ENCODE measurements at places on chromosomes 6 and 20.

DNA sequence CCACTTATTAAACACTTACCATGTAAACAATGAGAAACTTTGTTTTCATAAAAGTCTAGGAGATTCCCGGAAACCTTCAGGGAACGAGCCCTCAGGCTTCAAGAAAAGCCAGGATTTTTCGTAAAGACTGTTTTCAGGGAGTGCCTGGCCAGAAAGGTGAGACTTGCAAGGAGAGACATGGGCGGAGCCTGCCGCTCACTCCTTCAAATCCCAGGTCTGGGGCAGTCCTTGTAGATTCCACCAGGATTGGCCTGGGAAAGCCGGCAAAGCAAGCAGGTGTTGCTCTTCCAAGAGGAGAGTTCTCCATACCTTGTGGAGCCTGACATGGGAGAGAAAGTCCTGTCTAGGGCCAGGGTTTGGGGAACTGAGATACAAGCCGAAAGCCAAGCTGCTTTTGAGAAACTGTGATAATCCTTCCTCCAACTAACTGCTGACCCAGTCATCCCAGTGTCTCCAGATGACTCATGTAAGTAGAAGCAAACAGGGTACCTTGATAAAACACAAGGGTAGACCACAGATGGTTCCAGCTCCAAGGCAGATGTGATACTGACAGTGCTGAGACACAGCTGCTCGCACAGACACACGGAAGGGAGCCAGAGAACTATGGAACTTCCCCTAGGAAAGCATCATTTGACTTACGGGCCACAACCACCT is 69.4 kb upstream of the NAA20 start:
- DNase-seq, result peak; percentile 72

DNA sequence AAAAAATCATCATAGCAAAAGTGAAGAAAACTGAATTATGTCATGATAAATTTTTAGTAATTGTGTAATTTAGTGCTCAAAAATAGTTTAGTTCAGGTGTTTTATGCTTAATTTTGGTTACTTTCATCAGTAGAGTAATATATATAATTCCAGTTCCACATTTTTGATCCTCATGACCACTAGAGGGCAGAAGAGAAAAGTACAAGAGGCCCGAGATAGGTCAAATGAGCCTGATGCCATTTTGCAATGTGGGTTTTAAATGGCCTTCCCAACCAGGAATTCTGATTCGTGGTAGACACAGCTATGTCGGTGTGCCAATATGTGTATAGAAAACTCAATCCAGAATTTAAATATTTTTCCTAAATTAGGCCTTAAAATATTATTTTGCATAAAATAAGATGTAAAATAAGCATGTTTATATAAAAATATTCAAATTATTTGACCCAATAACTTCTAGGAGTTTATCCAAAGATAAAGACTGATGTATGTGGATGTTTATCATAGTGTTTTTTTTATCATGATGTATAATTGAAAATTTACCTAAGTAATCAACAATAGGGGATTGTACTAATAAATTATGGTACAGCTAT is 159.7 kb upstream of the RPS6KA2 start:
- DNase-seq, result peak; percentile 67

DNA sequence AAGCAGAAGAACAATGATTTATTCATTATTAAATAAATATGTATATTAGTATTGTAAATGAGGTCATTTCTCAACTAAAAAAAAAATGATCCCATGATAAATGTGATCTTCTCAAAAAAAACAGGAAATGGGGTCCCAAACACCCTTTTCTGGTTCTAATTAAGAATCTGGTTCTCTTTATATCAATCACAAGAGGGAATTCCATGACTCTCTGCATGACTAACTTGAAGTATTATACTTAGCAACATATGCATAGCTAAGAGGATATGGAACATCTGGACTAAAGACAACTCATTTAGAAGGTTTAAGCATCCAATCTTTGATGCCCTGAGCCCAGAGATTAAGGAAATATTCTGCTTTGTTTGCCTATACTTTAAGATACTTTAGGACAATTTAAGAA is 89.7 kb upstream of the EMILIN3 start:
- no peak for DNase-seq

DNA sequence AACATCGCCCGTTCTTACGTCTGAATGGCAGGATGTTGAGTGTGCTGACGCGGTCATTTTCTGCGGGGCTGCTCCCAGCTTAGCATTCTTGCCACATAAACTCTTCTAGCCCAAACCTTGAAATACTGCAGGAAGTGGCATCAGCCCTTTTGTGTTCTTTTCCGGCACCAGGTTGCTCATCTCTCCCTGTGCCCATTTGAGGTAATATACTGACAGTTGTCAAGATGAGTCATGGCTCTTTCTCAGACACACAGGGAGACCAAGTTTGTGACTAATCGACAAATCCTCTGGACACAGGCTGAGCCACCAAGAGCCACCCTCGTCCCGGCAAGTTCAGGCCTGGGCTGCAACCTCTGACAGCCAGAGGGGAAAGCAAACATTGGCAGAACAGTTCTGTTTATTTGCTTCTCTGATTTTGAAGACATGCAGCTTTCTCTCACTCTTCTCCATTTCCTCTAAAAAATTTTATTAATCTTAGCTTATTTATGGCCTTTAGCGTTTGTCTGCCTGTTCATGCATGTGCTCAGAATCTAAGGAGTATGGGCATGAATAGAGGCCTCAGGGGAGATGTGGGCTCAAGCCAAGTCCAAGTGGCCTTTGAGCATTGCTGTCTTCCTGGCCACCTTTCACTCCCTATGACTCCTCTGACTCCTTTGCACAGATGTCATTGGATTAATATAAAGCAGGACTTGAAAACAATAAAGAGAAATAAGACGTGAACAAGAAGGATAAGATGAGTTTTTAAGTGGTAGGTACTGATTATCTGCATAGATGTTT is 328.2 kb upstream of the JAG1 start:
- no peak for DNase-seq

DNA sequence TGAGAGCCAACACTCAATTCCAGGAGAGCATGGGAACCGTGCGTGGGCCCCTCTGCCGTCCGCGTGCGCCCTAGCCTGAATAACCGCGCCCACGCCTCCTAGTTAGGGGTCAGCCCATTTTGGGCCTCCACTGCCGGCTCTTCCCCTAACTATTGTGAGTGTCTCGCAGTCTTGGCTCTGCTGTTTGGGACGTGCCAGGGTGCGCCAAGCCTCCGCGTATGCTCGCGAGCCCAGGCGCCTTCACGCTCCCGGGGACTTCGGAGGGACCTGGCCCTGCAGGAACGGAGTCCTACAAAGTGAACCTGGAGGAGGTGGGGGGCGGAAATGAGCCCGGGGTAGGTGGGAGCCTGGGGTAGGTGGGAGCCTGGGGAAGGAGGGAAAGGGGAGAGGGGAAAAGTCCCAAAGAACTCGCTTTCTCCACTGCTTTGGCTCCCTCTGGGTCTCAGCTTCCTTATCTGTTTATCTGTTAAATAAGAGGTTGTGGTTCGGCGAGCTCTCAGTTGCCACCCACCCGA is 873 bp upstream of the GCM2 start:
- no peak for DNase-seq

GRCh38 chr6:85185977-85186376 is 263.9 kb upstream of the NT5E start:
- no peak for DNase-seq

- DNase-seq, result peak; percentile 52
Observed at GRCh38 chr6:15398633-15399275, 152.9 kb downstream of the JARID2 start.

GRCh38 chr20:11432407-11432806 is 485.3 kb upstream of the BTBD3 start:
- DNase-seq, result no peak

- DNase-seq, result no peak
Observed at GRCh38 chr20:13121840-13122515, 99.1 kb upstream of the ISM1 start.

GRCh38 chr20:57062696-57063270 is 203.7 kb downstream of the BMP7 start:
- DNase-seq, result no peak

GRCh38 chr6:108253241-108253640 is 7.6 kb downstream of the SNX3 start:
- DNase-seq, result no peak

DNA sequence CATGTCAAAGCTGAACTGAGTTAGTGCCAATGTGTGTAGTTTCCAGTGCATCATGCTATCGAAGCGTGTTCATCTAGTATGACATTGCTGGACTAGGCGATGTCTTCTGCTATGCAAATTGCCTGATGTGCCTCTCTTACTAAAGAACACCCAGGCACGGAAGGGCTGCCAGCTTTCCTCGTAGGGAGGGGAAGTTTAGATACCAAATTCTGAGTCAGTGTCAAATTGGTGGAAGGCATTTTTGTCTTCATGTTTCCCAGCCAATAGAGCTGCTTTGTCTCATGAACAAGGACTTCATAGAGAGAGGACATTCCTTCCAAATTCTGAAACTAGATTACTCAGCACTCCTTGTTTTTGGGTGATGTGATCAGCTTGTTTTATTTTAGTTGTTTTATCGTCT is 320.1 kb downstream of the BTBD3 start:
- DNase-seq, result no peak

DNA sequence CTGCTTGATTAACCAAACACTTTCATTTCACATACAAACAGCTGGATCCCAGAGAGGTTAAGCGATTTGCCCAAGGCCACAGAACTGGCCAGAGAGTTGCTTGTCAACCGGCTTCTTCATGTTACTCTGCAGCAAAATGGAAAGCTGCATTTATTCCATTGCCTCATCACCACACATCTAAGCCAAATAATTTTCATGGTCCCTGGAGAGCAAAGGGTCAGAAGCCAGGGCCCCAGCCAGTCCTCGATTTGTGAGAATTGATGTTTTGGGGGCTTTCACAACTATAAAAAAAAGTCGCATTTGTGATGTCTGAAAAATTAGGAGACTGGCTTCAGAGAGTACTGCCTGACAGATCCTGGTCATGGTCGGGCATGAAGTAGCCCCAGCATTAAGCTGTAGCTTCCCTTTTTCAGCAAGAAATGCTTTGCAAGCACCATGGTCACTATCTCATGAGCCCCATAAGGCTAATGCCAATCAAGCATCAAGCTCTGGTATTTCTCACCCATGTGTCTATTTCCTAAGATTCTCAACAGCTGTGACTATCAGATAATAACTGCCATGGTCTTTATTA is 95.8 kb downstream of the BANF2 start:
- DNase-seq, result no peak

- no peak for DNase-seq
Observed at GRCh38 chr6:143615785-143616184, 62.0 kb upstream of the PHACTR2 start.

DNA sequence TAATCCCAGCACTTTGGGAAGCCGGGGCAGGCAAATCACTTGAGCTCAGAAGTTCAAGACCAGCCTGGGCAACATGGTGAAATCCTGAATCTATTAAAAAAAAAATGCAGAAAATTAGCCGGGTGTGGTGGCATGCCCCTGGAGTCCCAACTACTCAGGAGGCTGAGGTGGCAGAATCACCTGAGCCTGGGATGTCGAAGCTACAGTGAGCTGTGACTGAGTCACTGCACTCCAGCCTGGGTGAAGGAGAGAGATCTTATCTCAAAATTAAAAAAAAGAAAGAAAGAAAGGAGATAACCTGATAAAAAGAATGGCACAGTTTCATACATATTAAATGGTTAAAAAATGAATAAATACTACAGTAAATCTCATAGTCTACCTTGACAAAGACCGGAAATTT is 123.6 kb upstream of the TNFAIP3 start:
- DNase-seq, result no peak

- no peak for DNase-seq
Observed at GRCh38 chr20:54140067-54140466, 33.7 kb downstream of the CYP24A1 start.

- DNase-seq, result peak; percentile 32
Observed at GRCh38 chr6:45495429-45496084, 117.8 kb upstream of the SUPT3H start.

DNA sequence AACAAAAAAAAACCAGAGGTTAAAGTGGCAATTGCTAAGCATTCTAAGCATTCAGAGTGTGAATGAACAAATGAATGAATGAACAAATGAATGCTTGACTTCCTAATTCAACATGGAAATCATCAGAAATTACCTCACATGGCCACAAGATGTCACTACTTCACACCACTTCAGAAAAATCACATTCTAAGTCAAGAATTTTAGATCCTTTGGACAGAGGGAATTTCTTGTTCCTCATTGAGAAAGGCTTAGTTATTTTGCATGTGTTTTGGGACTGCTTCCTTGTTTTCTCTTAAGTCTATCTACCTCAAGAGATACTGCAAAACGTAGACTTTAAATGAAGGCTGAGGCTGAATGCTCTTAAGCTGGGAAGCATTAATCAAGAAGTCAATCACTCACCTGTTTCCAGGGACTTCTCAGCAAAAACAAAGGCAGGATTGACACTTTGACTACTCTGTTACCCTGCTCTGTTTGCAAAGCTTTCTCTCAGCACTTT is 120.2 kb downstream of the MBOAT1 start:
- DNase-seq, result peak; percentile 25

DNA sequence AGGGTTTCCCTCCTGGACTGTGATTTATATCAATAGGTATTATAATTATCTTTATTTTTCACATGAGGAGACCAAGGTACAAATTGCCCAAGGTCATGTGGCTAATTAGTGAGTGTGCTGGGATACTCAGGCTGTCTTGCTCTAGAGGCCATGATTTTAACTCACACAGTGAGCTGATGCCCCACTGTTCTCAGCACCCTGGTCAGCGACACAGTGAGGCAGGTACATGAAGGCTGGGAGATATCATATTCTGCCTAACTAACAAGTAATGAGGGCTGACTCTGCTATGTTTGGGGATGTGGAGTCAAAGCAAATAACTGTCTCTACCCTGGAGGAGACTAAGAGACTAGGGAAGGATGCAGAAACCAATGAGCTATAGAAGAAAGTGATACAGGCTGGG is 501.1 kb downstream of the PTPRT start:
- DNase-seq, result no peak

DNA sequence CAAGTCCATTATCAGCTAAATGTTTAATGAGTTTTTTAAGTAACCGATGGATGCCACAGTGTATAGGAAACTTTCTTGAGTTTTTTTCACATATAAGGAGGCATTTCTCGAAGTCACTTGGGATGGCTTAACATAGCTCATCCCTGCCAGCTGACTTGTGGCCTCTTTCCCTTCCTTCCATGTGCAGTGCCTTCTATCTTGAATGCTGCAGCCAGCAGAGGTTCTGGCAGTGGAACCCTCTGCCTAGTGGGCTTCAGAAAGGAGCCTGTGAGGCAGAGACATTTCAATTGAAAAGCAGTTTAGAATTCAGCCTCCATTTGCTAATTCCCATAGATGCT is 51.9 kb downstream of the AKAP12 start:
- no peak for DNase-seq

DNA sequence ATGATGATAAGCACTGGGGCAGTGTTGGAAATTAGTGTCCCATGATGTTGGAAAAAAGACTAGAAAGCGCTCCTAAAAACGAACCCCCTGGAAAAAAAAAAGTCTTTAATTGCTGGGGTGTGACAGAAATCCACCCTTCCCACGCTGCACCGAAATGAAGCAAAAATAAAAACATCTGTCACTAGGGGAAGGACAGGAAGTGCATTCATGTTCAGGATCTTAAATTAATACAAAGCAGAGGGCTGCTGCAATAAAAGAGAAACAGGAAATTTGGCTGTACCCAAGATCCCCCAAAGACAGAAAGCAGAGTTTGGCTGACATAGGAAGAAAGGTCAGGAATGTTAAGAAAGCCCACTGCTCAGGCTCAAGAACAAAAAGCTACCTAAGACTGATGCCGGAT is 333.9 kb downstream of the TBC1D32 start:
- no peak for DNase-seq

All from activated CD4-positive, alpha-beta T cell treated with anti-CD3 and anti-CD28 coated beads, Interleukin-2, Interleukin-4, amounts not matched to agents 100 ng/mL and 50 ng/mL, durations not matched to agents 16 hours and 8 hours (primary cell).